M059J (cell line): ENCODE measurements at places on chromosomes 16 and 17.

GRCh38 chr16:67284699-67285646 lies 5.6 kb downstream of the PLEKHG4 start:
- DNase-seq = peak; percentile 50

DNA sequence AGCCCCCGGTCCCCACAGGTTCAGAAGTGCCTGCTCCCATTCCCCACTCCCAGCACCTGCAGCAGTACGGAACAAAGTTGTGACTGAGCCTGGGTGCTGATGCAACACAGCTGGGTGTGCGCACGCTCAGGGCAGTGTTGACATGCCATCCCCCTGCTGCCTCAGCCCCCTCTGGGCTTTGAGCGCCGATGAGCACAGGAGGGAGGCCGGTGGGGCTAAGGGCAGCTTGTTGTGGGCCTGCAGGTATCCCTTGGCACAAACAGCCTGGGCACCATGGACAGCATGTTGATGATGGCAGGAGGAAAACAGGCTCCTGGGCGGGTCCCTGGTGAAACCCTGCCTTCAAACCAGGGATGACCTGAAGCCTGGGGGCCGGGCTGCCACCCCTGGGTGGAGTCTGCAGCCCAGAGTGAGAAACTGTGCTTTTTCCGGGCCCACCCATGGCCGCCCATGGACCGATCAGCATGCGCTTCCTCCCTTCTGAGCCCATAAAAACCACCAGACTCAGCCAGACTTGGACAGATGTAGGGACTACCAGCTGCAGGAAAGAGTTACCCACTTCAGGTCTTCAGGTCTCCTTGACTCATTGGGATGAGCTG lies 175.5 kb downstream of the PHKB start:
- no peak for DNase-seq

- DNase-seq = no peak
These were observed 14.0 kb downstream of the CDIP1 start for GRCh38 chr16:4524571-4524970.

GRCh38 chr17:55320594-55321426 lies 56.0 kb downstream of the HLF start:
- DNase-seq = no peak

DNA sequence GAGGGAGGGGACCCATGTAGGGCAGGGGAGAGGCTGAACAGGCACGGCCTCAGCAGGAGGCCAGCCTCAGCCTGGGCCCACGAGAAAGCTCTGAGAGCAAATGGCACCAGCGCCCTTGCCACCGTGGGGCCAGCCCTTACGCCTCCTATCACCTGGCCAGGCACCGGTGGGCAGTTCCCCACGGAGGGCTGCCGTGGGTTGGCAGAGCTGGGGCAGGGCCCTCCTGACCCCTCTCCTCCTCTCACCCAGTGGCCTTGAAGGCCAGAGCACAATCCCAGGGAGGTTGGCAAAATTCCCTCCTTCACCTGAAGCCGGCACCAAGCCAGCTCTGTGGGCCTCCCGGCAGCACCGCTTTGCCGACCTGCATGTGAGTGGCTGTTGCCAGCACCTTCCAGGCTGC lies 53.1 kb upstream of the ENPP7 start:
- no peak for DNase-seq

DNA sequence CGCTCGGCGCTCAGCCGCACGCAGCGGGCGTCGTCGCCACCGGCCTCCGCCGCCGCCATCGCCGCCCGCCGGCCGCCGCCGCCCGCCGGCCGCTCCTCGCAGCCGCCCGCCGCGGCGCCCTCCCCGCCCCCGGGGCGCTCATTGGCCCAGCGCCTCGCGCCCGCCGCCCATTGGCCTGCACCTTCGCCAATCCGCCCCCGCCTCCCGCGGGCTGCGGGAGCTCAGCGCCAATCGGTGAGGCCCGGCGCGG lies at the start of gene PGP:
TSS of gene PGP (minus strand) at position 122 of the 250 bp plus-strand sequence. CDS start at position 59, 63 bp downstream.
- no peak for DNase-seq

DNA sequence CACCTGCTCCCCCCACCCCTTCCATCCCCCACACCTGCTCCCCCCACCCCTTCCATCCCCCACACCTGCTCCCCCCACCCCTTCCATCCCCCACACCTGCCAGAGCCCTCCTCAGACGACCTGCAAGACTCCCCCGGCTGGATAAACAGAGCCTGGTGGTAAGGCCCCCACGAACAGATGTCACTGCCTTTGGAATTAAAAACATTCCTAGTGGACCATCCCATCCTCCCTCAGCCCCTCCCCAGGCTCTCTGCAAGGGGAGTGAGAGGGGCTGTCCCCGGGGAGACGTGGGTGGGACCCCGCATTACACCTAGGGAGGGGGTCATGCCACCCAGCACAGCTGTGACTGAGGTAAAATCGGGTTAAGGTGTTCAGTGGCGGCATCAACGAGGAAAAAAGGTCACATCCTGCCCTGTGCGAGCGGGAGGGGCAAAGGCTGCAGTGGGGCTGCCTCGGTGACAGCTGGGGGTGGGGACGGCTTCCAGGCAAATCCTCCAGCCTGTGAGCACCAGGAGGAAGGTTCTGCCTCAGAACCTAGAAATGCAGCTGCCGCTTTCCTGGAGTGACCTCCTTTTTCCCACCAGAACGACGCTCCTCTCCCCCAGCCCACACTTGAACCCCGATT lies 38.7 kb downstream of the TIMM22 start:
- no peak for DNase-seq

- no peak for DNase-seq
These were observed 13.9 kb upstream of the CSNK2A2 start for GRCh38 chr16:58211846-58212245.

DNA sequence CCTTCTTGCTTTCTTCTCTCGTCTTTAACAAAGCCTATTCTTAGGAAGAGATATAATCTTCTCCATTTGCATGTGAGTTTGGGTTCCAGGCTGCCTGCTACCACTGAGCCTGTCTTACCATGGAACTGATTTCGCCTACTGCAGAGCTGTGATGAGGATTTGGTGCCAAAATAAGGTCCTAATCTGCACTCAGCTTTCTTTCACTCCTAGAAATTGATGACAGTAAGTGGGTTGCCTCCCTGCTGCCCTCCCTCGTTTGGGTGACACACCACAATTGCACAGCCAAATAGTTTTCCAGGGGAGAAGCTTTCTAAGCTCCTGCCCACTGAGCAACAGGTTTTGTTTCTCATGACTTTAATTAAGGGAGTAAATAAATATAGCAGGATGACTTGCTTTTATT lies 25.1 kb upstream of the ASIC2 start:
- DNase-seq = no peak

DNA sequence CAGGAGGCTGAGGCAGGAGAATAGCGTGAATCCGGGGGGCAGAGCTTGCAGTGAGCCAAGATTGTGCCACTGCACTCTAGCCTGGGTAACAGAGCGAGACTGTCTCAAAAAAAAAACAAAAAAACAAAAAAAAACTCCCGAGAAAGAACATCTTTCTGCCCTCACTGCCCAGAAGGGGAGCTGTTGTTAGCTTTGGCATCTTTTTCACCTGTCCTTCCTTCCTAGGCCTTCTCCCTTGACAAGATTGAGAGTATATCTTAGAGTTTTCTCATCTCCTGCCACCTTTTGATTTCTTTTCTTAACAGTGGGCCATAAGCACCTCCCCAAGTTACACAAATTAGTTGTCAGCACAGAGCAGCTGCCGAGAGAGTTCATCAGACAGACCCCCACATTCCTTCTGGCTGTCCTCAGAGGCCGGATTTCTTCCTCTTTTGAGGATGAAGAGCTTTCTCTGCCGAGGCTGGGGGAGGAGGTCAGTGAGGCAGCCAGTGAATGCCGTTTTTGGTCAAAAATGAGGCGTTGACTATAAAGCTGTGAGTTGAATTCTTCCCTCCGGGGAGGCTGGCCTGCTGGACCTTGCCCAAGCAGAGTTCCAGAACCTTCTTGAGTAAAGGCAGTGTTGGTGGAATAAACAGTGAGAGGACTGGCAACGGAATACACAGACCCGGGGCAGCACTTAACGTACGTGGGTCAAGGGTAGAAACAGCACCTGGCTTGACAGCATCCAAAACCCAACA lies 127.0 kb downstream of the ABCC6 start:
- no peak for DNase-seq

- DNase-seq = peak; percentile 99
These were observed at the start of gene ADGRG1 for GRCh38 chr16:57628008-57628781. Gene ADGRG1, plus strand, starts transcription at chr16:57628630. Its CDS starts 21,658 bp downstream, at chr16:57650288.

- no peak for DNase-seq
These were observed 1046.5 kb upstream of the RBFOX1 start for GRCh38 chr16:6286176-6286575.

DNA sequence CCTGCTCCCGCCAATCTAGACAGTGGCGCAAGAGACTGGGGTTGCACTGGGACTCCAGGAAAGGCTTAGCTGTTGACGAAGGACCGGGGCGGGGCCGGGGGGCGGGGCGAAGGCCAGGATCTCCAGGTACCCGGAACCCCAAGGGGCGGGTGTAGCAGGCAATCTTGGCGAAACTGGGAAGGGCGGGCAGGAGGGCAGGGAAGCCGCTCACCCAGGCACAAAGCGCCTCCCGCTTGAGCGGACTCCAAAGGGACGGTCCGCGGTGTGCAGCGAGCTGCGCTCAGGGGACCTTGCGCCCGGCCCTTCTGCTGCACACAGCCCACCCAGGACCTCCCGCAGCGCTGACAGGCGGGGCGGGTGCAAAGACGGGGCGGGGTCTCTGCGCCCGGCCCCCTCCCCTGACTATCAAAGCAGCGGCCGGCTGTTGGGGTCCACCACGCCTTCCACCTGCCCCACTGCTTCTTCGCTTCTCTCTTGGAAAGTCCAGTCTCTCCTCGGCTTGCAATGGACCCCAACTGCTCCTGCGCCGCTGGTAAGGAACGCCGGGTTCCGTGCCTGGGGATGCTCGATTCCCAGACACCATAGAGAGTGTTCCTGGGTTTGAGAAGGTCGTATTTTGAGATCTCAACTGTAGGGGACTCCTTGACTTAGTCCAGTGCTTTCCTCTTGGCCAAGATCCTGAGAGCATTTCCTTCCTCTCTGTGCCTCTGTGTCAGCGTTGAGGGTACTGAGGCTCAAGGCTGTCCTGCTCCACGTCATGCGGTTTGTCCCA lies at the start of gene MT1F:
TSS of gene MT1F (plus strand) at position 405 of the 772 bp plus-strand sequence. CDS start at position 505, 100 bp downstream.
- DNase-seq = peak; percentile 79

DNA sequence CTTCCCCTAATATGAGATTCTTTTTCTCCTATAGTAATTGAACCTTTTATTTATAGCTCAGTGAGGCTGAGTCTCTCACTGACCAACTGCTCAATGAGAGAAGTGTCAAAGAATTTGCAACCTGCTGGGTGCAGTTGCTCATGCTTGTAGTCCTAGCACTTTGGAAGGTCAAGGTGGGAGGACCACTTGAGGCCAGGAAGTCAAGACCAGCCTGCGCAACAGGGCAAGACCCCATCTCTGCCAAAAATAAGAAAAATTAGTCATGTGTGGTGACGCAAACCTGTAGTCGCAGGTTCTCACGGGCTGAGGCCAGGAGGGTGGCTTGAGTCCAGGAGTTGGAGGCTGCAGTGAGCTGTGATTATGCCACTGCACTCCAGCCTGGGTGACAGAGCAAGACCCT lies 30.9 kb upstream of the CRYBA1 start:
- peak; percentile 72 for DNase-seq

DNA sequence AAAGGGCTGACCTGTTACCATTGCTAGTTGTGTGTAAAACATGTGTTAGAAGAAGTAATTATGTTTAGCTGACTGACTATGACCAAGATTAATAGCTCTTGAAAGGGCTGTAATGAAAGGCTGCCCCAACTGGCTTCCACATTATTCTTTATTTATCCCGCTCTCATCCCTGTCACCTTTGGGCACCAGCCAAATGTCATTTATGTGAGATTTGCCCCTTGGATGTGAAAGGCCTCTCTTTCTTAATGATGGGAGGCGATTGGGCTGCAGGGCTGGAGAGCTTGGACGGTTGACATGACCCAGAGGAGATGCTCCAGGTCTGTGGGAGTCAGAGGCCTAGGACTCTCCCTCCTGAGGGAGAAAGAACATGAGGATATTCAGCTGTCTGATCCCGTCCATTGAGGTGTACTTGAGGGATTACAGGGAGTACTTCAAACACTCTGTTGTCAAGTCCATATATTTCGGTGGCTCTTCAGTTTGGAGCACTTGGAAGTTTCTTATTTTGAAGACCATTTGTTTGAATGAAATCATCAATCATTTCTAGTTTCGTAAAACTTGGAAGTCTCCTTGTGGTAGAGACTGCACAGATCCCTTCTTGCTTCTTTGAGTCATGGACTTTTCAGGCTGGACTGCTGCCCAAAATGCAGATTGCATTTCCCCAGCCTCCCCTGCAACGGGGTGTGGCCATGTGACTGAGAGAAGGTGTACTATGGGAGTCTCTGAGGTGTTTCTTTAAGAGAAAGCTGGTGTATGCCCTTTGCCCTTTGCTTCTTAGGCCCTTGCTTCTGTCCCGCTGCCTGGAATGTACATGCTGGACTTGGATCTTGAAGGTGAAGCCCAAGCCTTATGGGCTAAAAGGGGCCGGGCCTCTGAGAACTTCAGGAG lies 51.3 kb downstream of the FTO start:
- peak; percentile 87 for DNase-seq

- DNase-seq = no peak
These were observed 11.3 kb downstream of the LIG3 start for GRCh38 chr17:34991606-34992005.

GRCh38 chr16:76668207-76668725 lies 391.1 kb downstream of the CNTNAP4 start:
- DNase-seq = no peak

- no peak for DNase-seq
These were observed 463.6 kb downstream of the MAF start for GRCh38 chr16:79136955-79137354.

GRCh38 chr17:55434721-55435120 lies 13.1 kb upstream of the MMD start:
- peak; percentile 59 for DNase-seq

GRCh38 chr17:80750263-80750662 lies 205.6 kb downstream of the RPTOR start:
- DNase-seq = no peak

DNA sequence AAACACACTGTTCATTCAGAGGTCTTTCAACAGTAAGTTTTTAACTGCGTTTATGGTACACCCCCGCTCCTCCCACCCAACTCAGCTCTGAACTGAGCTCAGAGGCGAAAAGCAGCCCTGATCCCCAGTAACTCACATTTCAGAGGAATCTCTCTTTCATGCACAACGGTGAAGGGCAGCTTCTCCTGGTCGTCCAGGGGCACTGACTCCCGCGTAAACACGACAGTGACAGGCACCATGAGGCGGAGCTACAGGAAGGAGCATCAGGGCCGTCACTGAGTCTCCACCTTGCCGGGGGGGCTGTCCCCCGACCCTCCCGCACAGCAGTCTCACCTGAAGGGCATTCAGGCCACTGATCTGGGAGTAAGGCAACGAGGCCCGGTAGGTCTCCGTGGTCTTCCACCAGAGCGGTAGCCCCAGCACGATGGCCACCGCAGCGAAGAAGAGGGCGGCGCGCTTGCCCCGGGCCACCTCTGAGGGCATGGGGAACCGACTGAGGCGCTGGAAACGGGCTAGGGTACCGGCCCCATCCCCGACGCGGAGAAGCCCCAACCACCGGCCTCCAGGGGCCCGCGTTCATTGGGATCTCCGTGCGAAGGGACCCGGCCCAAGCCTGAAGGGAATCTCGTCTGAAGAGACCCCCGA lies 486 bp downstream of the PIGS start:
- DNase-seq = peak; percentile 42
